ENCODE measurements at places on chromosomes 13 and 19.

DNA sequence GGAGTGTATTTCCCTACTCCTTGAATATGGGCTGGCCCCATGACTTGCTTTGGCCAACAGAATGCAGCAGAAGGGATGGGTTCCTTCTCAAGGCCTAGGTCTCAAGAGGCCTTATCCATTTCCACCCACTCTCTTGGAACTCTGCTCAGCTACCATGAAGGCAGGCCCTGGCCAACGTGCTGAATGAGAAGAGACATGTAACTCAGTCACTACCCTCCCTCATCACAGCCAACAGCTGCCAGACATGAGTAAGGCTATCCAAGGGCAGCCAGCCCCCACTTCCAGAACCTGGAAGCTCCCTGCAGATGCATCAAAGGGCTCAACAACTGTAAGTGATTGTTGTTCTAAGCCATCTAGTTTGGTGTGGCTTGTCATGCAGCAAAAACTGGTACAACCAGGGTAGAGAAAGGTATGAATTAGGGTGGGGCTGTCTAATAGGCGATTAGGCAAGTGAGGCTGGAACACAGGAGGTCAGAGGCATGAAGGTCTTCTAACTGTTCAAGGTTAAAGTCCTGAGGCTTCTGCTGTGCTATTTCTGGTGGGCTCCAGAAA, 1.4 kb upstream of the RASL11A start:
- no peak for DNase-seq

DNA sequence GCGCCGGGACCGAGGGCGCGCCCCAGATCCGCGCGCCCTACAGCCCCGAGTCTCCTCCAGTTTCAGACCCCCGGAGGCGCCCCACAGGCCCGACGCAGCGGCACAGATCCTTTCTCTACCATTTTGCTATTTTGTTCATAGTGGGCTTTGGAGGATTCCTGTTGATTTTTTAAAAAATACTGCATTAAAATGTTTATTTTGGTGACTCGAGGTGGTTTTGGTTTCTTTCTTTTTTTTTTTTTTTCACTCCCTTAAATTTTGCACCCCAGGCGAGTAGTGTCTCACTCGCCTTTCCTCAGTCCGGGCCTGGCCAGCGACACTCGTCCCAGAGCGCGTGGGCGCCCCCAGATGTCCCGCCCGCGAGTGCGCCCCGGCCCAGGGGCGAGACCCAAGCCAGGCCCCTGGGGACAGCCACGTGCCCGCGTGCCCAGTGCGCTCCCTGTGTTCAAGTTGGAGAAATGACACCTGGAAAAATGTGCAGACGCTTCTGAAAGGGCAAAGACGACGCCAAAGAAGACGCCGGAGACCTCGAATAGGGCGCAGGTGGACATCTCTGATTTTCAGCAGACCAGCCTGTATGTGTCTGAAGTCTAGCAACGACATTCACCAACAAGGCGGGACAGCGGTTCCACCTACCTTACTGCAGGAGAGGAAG, 471 bp upstream of the INSR start:
- DNase-seq: no peak

GRCh38 chr13:89966524-89966923, 1381.0 kb upstream of the MIR17HG start:
- DNase-seq: no peak

GRCh38 chr13:110756219-110756631, 42.7 kb downstream of the ING1 start:
- no peak for DNase-seq

- DNase-seq: no peak
Measured at GRCh38 chr13:34078334-34078999, 260.5 kb downstream of the RFC3 start.

DNA sequence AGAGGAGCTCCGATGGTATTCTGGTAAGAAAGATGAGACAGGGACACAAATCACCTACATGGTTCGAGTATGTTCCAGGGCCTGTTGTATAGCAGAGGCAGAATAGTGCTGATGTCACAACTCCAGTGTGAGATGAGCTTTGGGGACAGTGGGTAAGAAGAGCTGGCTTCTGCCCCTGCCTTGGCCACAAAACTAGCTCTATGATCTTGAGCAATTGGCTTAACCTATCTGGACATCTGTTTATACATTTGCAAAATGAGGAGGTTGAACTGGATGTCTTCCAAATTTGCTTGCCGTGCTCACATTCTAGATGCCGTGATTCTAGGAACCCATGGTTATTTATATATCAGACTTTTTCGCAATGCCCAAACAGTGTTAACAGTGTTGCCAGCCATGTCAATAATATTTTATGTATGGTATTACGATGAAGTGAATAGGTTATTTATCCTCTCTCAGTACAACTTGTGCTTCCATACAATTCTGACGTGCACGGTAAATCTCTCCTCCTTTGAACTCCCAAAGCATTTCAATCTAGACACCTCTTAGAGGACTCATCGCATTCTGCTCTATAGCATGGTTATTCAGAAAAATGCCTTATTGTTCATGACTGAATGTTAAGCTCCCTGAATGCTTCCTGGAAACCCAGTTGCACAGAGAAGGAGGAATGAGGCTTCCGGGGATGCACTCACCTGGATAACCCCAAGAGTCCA, 316.0 kb downstream of the FOXO1 start:
- DNase-seq: no peak

DNA sequence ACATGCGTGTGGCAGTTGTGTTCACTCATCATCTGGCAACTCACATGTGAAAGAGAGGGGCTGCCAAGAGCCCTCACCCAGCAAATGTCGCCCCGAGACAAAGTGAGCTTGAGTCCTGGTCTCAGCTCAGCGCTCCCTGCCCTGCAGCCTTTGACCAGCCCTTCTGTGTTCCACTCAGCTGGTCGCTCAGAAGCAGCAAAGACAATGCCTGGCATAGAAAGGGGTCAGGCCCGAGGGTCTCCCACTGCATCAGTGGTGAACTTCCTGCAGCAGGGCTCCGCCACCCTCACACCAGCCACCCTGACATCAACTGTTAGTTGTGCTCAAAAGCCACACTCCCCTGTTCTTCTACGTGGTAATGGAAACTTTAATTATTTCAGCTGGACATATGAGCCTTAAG, 68.0 kb downstream of the SLC7A1 start:
- DNase-seq: no peak

- DNase-seq: no peak
Measured at GRCh38 chr13:49580980-49581680, 4.2 kb downstream of the RCBTB1 start.

GRCh38 chr13:106981051-106981450, 413.1 kb upstream of the ARGLU1 start:
- no peak for DNase-seq

GRCh38 chr13:95164830-95165229, 136.4 kb downstream of the ABCC4 start:
- no peak for DNase-seq

- no peak for DNase-seq
Measured at GRCh38 chr13:91930687-91931086, 532.3 kb downstream of the GPC5 start.
